T-helper 2 cell (primary cell): ENCODE measurements at places on chromosomes 4 and X.

DNA sequence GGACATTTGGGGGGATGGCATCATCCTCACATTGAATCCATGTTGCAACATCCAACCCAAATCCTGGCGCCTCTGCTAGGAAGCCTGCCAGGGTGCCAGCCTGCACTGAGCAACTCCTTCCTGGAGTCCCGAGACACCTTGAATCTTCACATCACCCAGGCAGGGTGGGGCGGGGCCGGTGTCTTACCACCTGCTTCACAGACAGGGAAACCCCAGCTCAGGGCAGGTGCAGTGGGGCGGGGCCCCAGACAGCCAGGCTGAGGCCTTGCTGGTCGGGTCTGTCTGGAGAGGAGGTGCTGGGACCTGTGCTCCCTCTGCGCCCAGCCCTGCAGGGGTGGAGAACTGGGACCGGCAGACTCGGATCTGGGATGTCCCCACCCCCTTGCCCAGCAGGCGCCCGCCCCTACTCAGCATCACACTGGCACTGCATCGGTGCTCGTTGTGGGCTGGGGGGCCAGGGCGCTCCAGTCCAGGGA, 31.5 kb upstream of the HTRA3 start:
- DNase-seq = no peak

DNA sequence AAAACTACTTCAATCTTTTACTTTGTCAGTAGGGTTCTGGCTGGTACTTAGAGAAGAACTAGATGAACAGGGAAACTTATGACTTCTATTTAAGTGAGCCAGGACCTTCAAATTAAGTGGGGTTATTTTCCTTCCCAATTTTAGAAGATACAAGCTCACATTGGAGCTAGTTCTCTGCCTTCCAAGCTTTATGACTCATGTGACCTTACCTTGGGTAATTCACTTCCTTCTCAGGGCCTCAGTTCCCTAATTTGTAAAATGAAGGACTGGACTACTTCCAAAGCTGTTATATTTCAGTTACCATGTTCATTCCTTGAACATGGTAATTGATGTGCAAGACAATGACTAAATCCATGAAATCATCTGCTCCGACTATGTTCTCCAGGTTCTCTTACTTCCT, 32.0 kb upstream of the DCX start:
- DNase-seq = no peak

DNA sequence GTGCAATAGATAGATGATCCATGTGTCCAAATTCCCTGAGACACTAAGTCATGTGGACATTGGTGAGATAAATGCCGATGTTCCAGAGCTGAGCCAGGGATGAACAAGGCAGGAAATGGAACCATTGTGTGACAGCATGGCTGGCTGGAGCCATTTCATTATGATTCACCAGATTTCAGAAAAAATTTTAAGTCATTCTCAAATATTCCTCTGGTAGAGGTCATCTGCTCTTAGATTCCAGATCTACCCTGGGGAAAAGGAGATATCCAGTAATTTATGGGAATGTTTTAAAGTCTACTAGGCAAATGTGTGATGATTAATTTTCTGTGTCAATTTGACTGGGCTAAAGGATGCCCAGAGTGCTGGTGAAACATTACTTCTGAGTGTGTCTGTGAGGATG, 287.3 kb downstream of the STK32B start:
- DNase-seq = no peak

DNA sequence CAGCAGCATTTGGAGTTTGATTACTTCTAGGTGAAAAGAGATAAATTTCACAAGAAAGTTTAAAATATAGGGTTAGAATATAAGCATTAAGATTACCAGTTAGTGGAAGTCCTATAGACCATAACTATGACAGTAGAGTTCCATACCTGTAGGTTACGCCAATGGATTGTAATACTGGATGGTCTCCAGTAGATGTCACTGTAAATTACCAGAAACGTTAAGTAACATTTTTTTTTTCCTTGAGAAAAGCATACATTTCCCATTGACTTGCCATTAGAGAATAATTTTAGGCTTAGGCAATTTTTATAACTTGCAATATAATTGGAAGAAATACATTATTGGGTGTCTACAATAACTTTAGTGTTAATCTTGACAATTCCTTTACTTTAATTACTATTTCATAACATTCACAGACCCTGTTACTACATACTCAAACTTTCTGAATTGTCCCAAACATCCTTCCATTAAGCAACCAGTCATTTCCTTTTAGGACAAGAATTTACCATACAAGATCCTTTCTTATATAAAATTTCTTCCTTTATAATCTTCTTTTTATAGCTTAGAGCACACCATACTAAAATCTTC, 304.1 kb upstream of the TECRL start:
- peak; percentile 35 for DNase-seq

DNA sequence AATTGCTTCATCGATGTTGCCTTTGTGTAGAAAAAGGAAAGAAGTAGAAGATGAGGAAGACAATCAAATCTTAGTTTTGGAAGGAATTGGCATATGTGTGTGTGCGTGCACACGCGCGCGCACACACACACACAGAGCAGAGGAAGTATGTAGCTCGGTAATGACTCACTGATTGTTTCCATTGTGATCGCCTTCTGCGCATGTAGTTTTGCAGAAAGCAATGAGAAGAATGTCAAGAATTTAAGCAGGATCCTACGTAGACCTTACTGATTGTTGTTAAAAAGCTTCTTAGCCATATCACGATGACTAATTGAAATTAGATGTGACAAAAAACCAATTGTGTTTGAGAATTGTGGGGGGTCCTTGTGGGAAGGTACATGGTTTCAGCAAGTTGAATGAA, 12.8 kb upstream of the LIMCH1 start:
- DNase-seq = no peak

GRCh38 chrX:2781698-2782097, 29.9 kb downstream of the XG start:
- peak; percentile 13 for DNase-seq
